ENCODE measurements at places on chromosomes 1 and 21.

GRCh38 chr1:36920371-36920770 lies 113.9 kb downstream of the GRIK3 start:
- DNase-seq: no peak

GRCh38 chr1:91685994-91686393 lies 185.3 kb downstream of the CDC7 start:
- DNase-seq: no peak

GRCh38 chr21:33754481-33754880 lies 112.2 kb downstream of the ITSN1 start:
- no peak for DNase-seq

DNA sequence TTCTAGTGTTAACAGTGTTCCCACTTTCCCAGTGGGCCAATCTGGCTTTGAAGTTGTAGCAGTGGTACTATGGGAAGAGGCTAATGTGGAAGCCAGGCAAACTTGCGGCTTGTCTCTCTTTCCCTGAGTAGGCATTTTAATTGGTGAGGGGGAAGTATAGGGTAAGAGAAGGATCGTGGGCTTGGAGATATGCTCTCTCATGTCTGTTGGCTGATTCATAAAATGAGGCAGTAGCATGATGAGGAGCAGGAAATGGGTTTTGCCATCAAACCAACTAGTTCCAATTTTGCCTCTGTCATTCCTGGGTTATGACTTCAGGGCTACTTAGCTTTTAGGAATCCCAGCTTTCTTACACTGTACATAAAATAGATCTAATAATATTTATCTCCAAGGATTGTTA lies 12.1 kb downstream of the C8A start:
- DNase-seq: no peak

GRCh38 chr1:214977110-214977509 lies 105.4 kb upstream of the KCNK2 start:
- DNase-seq: no peak

DNA sequence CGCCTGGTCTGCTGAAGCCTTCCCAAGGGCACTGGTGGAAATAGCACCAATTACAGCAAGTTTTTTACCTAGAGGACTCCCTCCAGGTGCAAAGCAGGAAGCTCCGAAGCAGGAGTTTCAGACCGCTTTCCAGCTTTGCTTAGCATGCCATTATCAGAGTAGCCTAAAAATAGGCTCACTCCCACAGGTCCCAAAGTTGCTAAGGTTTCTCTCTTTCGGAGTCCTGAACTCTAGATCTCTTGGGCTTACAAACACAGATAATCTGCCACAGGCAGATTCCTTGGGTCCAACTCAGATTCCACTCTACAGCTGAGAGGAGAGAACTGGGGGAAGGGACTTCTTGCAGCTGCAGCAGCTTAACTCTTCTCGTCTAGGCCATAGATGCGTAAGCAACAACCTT lies 22.5 kb downstream of the ZMYND12 start:
- DNase-seq: no peak

- DNase-seq: no peak
These were observed 133.7 kb downstream of the CAPN8 start for GRCh38 chr1:223531742-223532341.

GRCh38 chr1:222923506-222923905 lies 108.7 kb downstream of the DISP1 start:
- DNase-seq: no peak

DNA sequence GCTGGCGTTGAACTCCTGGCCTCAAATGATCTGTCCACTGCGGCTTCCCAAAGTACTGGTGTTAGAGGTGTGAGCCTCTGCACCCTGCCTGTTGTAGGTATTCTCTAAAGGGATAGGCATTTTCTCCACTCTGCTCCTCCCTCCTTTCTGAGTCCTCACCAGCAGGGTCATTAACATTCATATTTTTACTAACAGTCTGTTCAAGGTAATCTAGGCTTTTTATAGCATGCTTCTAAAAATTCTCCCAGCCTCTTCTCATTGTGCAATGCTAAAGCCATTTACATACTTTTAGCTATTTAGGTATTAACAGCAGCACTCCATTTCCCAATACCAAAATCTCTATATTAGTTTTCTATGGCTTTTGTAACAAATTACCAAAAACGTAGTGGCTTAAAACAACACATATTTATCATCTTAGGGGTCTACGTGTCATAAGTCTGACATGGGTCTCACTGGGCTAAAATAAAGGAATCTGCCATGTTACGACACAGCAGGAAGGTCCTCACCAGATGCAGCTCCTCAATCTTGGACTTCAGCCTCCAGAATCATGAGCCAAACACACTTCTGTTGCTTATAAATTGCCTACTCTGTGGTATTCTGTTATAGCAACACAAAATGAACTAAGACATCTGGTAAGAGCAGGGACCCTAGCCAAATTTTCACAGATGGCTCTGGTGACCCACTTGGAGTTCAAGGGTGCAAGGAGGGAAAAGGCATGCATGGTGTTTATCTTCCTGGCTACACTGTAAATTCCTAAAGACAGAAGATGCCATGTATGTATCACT lies 2.9 kb upstream of the SLC2A7 start:
- DNase-seq: no peak

- no peak for DNase-seq
These were observed 75.4 kb downstream of the NRIP1 start for GRCh38 chr21:14989359-14989758.

DNA sequence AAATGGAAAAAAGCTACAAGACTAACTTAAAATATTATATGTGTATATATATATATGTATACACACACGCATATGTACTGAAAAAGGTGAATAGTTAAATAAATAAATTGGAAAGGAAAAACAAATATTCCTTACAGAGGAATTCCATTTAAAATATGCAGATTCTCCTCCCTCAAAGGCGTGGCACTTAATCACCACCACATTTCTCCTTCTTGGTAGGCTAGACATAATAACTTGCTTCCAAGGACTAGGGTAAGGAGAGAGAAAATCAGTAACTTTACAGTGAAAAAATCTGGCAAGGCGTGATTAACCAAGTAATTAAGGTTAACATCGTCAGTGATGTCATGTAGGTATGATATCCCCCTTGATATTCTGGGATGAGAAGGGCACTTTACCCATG lies 84.0 kb upstream of the USP25 start:
- no peak for DNase-seq

DNA sequence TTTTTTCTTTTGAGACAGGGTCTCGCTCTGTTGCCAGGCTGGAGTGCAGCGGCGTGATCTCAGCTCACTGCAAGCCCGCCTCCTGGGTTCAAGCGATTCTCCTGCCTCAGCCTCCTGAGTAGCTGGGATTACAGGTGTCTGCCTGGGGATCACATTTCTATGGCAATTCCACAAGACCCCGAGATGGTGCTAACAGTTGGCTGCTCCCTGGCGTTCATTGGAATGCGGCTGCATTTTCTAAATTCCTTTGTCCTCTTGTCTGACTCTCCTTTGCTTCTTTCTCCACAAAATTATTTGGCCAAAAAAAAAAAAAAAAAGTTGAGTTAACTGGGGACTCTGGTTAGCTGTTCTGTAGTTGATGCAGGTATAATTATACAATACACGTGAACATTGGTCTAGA lies 176.4 kb downstream of the ETS2 start:
- DNase-seq: no peak
